ENCODE measurements at places on chromosomes 3 and 15. TPM values are rescaled to one million over a fixed set of nuclear protein-coding genes. Genes with fewer than 3 reads are reported as not detected.

- DNase-seq: no peak
Measured at GRCh38 chr3:144119633-144120032, 148.0 kb downstream of the DIPK2A start.

DNA sequence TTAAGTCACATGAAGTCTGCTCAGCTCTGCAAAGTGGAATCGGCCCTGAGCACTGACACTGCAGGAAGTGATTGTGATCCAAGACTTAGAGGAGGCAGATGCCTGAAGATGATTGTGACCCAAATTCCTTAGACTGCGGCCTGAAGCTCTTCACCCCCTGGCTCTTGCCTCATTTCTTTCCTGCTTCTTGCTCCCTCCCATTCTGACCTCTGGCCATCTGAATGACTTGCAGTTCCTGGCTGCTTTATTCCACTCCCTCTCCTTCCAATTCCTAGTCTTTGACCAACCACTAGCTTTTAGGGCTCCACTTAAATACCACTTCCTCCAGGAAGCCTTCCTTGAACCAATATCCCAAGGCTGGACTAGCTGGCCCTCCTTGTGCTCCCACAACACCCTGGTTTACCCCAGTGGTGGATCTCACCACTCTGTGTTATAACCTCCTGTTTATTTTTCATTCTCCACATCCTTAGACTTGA is 9.9 kb upstream of the EPB42 start:
- no peak for DNase-seq

GRCh38 chr3:150149651-150150051 is 179.0 kb upstream of the PFN2 start:
- DNase-seq: no peak

DNA sequence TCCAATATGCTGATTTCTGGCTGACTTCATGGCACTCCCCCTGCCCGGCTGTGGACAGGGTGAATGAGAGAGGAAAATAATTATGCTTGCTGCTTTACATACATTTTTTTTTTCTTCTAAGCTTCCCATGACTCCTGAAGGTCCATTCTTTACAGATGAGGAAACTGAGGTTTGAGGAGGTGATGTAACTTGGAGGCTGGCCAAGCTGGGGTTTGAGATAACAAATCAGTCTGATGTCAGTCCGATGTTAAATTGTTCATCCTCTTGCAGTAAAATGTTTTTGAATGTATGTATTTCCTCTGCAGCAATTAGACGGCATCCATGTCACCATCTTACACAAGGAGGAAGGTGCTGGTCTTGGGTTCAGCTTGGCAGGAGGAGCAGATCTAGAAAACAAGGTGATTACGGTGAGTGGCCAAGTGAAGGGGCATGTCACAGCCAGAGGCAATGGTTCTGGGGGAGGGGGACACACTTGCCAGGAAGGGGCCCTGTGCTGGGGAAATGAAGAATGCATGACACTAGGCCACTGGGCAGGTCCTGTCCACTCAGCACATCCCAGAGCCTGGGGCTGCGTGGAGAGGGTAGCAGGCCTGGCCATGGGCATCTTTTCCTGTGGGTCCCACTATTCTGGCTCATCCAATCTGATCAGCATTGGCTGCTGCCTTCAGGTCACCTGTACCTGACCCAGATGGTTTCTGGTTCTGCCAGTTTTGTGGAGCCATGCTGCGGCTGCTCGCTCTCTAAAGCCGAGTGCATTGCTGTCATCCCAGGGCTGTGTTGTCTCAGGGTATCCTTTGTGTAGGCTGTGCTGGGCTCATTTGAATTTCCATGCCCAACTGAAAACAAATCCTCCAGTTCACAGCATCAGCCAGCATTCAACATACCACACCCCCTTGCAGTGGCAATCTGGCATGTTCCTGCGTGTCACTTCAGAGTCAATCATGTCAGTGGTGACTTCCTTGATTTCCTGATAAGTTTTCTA is 20.4 kb downstream of the STARD5 start:
- DNase-seq: no peak

DNA sequence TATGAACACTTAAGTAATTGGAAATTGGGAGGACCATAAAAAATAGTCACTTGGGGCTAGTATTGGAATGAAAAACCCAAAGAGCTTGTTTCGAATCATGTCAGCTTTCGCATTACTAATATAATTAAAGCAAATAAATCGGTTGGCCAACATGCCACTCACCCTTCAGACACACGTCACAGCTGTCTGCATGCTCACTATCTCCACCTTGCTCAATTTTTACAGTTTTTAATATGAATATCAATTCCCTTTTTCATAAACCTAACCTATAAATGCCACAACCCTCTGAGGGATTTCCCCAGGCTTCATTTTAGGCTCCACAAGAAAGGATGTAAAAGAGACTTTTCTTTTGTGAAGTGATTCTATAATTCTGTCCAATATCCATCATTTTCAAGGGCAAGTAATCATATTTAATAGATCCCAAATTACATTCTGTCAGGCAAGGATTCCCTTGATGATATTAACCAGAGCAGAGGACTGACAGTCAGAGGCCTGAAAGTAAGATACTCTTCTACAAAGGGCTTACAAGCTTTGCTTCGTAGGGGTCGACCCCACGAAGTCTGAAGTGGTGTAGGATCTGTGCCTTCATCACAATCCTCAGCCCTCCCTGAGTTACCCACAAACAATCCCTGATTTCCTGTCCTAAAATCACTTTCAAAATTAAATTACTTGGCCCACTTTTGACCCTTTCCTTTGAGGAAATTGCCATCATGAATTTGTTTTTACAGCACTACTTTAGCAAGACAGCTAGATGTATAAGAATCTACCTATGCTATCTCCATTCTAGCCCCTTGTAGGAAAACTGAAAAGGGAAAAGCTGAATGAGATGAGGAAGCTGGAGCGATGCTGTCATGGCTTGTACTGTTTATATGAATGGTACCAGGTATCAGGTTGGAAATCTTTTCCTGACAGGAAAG is 44.5 kb downstream of the NANOGP8 start:
- no peak for DNase-seq

- no peak for DNase-seq
Measured at GRCh38 chr3:81161100-81161499, 600.3 kb downstream of the GBE1 start.

- DNase-seq: no peak
Measured at GRCh38 chr3:86867982-86868381, 123.0 kb downstream of the VGLL3 start.

- no peak for DNase-seq
Measured at GRCh38 chr15:25763331-25763751, 99.8 kb downstream of the ATP10A start.

GRCh38 chr3:100609963-100610362 is 562 bp downstream of the ADGRG7 start:
- no peak for DNase-seq

- DNase-seq: no peak
Measured at GRCh38 chr15:84956199-84956598, 25.5 kb upstream of the PDE8A start.

Gene CPN2
- total RNA-seq: not detected

Gene SYNPR
- total RNA-seq: not detected

Gene CACNA1D
- 1.0 TPM for total RNA-seq

Gene KNG1
- not detected for total RNA-seq

Gene PAK6
- 1.5 TPM for total RNA-seq

Gene KY
- total RNA-seq: 0.09 TPM
